Stomach (tissue), 19 donors: ENCODE measurements at places on chromosomes 12 and 14. TPM values are rescaled to one million over a fixed set of nuclear protein-coding genes. Genes with fewer than 3 reads are reported as not detected.

- H3K4me3 ChIP-seq = no peak overlapping the region
- DNase-seq = no peak
- H3K27ac ChIP-seq = no peak overlapping the region
- no peaks in the 10 kb centered on the region for H3K27me3 ChIP-seq
- no peaks in the 10 kb centered on the region for H3K36me3 ChIP-seq
- peaks cover 4% of the 10 kb centered on the region for H3K4me1 ChIP-seq
These were observed 48.3 kb upstream of the TMEM263 start for GRCh38 chr12:106907411-106907810.

DNA sequence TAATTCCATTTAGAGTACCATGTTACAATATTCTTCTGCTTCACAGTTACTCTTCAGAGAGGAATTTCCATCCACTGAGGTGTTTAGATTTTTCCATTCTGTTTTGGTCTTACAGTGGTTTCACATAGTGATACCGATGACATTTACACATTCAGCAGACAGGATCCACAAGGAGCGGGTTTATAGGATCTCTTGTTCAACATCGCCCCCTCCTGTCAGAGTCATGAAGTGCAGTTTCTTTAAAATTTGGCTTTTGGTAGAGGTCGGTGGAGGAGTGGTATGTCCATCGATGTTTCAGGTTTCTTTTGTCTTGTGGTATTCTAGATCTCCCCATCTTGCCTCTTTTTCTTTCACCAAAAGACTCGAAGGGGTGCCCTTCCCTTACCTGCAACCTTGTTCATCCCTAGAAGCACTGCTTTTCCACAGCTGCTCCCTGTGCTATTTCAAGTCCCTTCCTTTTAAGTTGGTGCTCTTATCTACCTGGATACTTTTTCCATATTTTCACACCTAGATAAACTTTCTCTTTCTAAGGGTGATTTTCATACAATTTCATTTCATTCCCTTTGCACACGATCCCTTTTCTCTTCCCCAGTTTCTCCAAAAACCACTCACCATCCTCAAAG, 181.3 kb downstream of the ITPR2 start:
- peak; percentile 45 for DNase-seq
- peaks cover 40% of the 10 kb centered on the region for H3K36me3 ChIP-seq
- H3K4me3 ChIP-seq = no peak overlapping the region
- no peak overlapping the region for H3K27ac ChIP-seq
- H3K4me1 ChIP-seq = peaks cover 4% of the 10 kb centered on the region

- H3K4me1 ChIP-seq = peaks cover 15% of the 10 kb centered on the region
- no peaks in the 10 kb centered on the region for H3K36me3 ChIP-seq
- H3K4me3 ChIP-seq = no peak overlapping the region
- no peak overlapping the region for H3K27ac ChIP-seq
- DNase-seq = no peak
- no peaks in the 10 kb centered on the region for H3K27me3 ChIP-seq
These were observed 5.4 kb upstream of the C12orf75 start for GRCh38 chr12:105325117-105325516.

DNA sequence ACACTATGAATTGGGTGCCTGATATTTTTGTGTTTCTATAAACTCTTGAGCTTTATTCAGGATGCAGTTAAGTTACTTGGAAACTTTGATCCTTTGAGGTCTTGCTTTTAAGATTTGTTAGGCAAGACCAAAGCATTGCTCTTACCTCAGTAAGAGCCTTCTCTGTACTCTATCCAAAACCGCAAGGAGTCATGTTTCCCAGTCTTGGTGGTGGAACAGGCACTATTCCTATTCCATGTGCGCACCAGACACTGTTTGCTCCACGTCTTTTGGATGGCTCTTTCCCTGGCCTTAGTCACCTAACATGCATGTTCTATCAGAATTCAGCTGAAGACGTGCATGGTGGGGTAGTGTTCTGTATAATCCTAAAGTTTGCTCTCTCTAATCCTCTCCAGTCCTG, 23.5 kb downstream of the CSRP2 start:
- H3K36me3 ChIP-seq = peaks cover 65% of the 10 kb centered on the region
- no peak overlapping the region for H3K4me3 ChIP-seq
- peaks cover 8% of the 10 kb centered on the region for H3K4me1 ChIP-seq
- H3K27me3 ChIP-seq = no peaks in the 10 kb centered on the region
- no peak for DNase-seq
- no peak overlapping the region for H3K27ac ChIP-seq

DNA sequence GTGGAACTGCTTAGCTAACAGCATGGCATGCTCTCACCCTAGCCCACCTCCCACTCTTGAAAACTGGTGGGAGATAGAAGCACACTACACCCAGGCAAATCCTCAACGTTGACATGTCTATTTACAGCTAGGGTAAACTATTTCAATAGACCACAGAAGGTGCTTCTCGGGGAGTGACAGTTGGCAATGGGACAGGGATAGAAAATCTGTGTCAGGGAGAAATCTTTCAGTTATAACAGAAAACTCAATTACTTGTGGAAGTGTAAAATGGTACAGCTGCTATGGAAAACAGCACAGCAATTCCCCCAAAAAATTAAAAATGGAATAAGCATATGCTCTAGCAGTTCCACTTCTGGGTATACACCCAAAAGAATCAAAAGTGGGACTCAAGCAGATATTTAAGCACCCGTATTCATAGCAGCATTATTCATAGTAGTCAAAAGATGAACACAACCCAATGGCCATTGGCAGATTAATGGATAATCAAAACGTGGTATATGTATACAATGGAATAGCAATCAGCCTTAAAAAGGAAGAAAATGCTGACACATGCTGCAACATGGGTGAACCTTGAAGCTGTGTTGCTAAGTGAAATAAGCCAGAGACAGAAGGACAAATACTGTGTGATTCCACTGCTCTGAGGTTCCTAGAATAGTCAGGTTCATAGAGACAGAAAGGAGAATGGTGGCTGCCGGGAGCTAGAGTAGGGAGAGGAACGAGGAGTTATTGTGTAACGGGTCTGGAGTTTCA, 92.5 kb downstream of the STAB2 start:
- H3K36me3 ChIP-seq = no peaks in the 10 kb centered on the region
- DNase-seq = no peak

- no peak overlapping the region for H3K27ac ChIP-seq
- H3K36me3 ChIP-seq = peaks cover 31% of the 10 kb centered on the region
- H3K4me1 ChIP-seq = peaks cover 62% of the 10 kb centered on the region
- DNase-seq = no peak
- H3K27me3 ChIP-seq = no peaks in the 10 kb centered on the region
These were observed 4.7 kb downstream of the MDM2 start for GRCh38 chr12:68812553-68813241.

DNA sequence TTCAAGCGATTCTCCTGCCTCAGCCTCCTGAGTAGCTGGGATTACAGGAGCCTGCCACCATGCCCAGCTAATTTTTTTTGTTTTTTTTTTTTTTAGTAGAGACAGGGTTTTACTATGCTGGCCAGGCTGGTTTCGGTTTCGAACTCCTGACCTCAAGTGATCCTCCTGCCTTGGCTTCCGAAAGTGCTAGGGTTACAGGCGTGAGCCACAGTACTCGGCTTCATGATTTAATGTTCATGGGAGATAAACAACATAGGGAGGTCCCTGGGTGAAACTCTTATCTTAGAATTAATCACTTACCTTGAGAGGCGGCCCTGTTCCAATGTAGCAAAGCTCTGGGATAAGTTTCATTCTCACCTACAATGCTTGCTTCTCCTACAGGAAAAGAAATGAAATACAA, 48.3 kb downstream of the SEL1L start:
- H3K27ac ChIP-seq = no peak overlapping the region
- peaks cover 99% of the 10 kb centered on the region for H3K36me3 ChIP-seq
- no peak overlapping the region for H3K4me3 ChIP-seq
- no peaks in the 10 kb centered on the region for H3K4me1 ChIP-seq
- H3K27me3 ChIP-seq = no peaks in the 10 kb centered on the region
- no peak for DNase-seq

DNA sequence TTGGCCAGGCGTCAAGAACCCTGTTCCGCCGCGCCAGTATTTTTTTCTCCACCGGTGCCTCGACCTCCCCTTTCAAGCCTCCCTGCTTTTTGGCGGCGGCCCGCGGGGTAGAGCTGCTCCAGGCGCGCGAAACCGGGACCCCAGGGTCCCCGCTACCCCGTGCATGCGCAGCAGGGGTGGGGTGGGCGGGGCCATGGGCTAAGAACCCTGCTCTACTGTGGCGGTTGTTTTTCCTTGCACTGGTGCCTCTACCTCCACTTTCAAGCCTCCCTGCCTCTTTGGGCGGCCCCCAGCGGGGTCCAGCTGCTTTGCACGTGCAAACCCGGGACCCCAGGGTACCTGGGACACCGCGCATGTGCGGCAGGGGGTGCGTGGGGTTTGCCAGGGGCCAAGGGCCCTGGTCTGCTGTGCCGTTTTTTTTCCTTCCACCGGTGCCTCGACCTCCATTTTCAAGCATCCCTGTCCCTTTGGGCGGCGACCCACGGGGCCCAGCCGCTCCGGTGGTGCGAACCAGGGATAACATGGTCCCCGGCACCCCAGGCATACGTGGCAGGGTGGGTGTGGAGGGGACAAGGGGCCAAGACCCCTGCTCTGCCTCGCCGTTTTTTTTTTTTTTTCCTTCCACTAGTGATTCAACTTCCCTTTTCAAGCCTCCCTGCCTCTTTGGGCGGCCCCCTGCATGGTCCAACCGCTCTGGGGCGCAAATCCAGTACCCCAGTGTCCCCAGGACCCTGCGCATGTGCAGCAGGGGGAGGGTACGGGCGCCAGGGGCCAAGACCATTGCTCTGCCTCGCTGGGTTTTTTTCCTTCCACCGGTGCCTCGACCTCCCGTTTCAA, 326.8 kb downstream of the ALG10 start:
- no peaks in the 10 kb centered on the region for H3K36me3 ChIP-seq
- no peak for DNase-seq
- no peak overlapping the region for H3K4me3 ChIP-seq
- H3K27ac ChIP-seq = no peak overlapping the region
- H3K4me1 ChIP-seq = no peaks in the 10 kb centered on the region

DNA sequence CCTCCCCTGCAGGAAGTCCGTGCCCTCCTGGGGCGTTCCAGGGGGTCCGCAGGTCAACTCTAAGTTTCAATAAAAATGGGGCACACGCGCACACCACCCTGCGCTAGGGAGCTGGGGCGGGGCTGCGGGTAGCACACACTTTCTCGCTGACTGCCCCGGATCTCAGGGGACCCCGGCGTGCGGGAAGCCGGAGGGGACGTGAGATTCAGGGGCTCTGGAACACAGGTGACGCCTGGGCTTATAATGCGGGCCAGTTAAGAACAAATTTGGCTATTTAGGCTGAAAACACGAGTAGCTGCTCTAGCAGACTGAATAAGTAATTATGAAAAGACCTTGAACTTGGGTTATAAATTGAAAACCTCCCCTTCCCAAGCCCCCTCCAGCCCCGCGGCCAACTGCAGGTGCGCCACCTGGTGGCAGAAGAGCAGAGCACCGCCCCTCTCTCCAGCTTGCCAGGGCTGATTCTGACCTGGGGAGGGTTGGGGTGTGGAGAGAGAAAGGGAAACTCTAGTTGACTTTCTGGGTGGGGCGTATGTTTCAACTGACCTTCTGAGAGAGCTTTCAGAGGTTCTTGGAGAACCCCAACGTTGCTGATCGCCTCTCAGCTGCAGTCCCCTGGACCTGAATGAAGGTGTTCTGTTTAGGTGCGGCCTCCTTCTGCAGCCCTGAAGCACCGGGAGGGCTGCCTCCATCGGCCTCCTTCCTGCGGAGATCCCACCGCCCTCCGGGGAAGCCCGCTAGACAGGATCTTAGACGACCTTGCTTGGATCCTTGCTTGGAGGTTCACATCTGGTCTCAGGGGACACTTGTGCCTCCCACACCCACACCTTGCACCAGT, 118.4 kb upstream of the EVL start:
- H3K36me3 ChIP-seq = peaks cover 18% of the 10 kb centered on the region
- H3K27me3 ChIP-seq = peaks cover 13% of the 10 kb centered on the region
- peaks cover 22% of the 10 kb centered on the region for H3K4me1 ChIP-seq
- H3K4me3 ChIP-seq = peak overlapping the region; percentile 25
- peak; percentile 55 for DNase-seq
- no peak overlapping the region for H3K27ac ChIP-seq

DNA sequence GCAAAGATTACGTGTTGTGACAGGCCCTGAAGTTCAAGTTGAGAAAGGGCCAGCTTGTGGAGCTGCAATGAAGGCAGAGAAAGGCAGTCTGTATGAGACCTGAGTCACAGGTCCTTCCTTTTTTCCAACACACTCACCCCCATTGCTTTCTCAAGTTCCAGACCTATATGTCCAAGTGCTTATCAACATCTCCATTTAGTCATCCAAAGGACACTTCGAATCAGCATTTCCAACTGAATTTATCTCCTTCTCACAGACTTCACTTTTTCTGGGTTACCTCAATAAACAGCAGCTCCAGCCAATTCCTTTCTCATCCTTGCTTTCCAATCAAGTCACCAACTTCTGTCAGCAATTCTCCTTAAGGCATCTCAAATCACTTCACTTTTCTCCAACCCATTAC, 56.4 kb upstream of the KIF21A start:
- no peak overlapping the region for H3K27ac ChIP-seq
- H3K27me3 ChIP-seq = no peaks in the 10 kb centered on the region
- H3K4me1 ChIP-seq = no peaks in the 10 kb centered on the region

DNA sequence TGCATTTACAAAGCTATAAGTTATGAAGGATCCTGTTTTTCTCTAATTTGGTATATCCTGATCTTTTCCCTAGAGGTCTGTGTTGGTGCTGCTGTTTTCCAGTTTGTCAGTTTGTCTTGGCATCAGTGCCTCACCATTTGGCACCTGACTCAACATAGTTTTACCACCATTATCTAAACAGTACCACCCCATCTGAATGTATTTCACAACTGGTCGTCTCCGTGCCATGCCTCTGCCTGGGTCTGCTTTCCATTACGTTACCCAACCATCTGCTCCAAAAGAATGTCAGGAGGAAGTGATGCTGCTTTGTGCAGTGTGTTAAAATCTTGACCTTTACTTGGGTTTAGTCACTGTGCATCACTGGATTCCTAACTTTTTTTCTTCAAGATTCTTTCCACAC, 129.3 kb upstream of the RASSF8 start:
- H3K4me1 ChIP-seq = no peaks in the 10 kb centered on the region
- no peak overlapping the region for H3K27ac ChIP-seq

- no peak for DNase-seq
- H3K27me3 ChIP-seq = no peaks in the 10 kb centered on the region
- no peaks in the 10 kb centered on the region for H3K4me1 ChIP-seq
- H3K4me3 ChIP-seq = no peak overlapping the region
- no peaks in the 10 kb centered on the region for H3K36me3 ChIP-seq
These were observed 221.4 kb downstream of the MDGA2 start for GRCh38 chr14:47454025-47454424.

GRCh38 chr14:31371646-31372045, 48.7 kb downstream of the HEATR5A start:
- no peaks in the 10 kb centered on the region for H3K36me3 ChIP-seq
- no peak overlapping the region for H3K27ac ChIP-seq
- no peaks in the 10 kb centered on the region for H3K4me1 ChIP-seq

DNA sequence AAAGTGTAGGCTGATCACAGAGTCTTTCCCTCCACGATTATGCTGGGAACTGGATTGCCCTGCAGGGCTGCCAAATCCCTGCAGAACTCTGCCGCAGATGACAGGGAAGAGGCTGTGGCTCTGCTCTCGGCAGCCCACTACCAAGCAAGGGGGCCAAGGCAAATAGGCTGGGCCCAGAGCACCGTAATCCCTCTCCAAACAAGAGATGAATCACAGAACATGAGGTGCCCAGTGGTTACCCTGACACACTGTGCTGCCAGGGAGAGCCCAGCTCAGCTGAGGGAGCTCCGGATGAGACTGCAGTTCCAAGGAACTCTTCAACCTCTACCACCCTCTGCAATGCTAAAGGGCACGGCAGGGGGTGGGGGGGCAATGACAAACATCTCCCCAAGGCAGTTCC, 33.9 kb downstream of the STON2 start:
- no peak overlapping the region for H3K27ac ChIP-seq
- DNase-seq = peak; percentile 23
- no peaks in the 10 kb centered on the region for H3K36me3 ChIP-seq
- no peaks in the 10 kb centered on the region for H3K4me1 ChIP-seq
- H3K27me3 ChIP-seq = no peaks in the 10 kb centered on the region

Gene CLEC4A
- total RNA-seq = not detected
